MCF 10A (cell line): ENCODE measurements at places on chromosomes 7 and 10.

DNA sequence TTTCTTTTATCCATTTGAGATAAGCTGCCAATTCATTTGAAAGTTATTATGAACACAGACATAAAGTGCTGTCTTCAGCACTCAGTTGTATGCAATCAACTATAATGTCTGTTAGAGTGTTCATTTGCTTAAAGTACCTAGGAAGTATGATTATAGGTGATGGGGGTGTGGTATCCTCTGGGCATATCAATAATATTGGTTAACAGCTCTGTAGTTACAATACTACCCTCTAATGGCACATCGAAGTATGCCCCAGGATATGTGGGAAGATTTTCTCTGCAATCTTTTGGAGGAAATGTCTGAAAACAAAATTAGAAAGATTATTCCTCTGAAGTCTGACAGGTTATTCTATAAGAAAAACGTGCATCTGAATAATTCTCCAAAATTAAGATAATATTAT is 429.7 kb downstream of the ARL4A start:
- peak; percentile 18 for DNase-seq

- no peak for DNase-seq
These were observed 30.5 kb downstream of the ANXA8 start for GRCh38 chr10:47453141-47454007.

GRCh38 chr10:31961277-31962074 is 32.8 kb upstream of the ARHGAP12 start:
- DNase-seq = peak; percentile 78

DNA sequence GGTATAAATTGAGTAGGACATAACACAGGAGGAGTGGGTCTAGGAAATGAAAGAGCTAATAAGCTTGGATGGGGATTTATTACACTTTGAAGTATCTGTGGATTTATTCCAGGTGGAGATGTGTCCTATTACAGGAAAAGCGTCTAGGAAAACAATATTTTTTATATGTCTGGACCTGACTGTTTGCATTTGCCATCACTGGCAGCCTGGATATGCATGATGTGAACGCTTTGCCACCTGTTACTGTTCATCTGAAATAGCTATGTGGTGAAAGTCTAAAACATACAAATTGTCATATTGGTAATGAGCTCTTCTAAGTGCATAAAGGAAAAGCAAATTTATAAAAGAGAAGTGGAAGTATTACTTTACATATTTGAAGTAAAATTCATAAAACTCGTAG is 31.6 kb upstream of the AGMO start:
- no peak for DNase-seq

- peak; percentile 60 for DNase-seq
These were observed 6.5 kb downstream of the TSPAN14 start for GRCh38 chr10:80460399-80461207.
